T1000 (cell line): ENCODE measurements at places on chromosomes 5 and 9.

- DNase-seq, result no peak
These were observed 1.4 kb upstream of the HSDL2 start for GRCh38 chr9:112378328-112379176.

DNA sequence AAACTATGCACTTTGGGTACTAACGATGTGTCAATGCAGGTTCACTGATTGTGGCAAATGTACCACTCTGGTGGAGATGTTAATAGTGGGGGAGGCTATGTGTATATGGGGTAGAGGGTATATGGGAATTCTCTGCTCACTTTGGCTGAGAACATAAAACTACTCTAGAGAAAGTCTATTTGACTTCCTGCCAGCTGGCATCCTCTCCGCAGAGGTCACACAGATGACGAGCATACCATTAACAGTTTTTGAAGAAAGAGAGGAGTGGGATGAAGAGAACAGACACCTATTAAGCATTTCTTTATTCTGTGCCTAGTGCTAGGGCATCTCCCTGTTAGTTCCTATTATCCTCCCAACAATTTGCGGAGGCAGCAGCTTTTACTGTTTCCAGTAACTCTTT lies 58.4 kb upstream of the TRIM32 start:
- DNase-seq, result no peak

- no peak for DNase-seq
These were observed 32.4 kb upstream of the CEP120 start for GRCh38 chr5:123455640-123456039.

DNA sequence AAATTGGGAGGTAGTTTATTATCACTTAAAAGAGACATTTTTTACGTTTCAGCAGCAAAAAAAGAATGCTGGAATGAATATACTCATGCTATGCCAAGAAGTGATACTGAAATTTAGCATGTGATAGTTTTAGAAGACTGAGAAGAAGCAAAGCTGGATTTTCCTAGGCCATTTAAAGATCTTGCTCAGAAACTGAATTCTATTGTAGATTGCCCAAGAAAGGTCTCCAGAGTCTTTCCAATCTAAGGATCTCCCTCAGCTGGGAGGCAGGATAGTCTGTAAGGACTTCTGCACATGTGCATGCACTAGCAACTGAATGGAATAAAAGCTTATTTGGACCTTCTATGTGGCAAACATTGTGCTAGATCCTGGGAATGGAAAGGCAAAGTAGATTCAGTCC lies 334.5 kb downstream of the DTWD2 start:
- no peak for DNase-seq

DNA sequence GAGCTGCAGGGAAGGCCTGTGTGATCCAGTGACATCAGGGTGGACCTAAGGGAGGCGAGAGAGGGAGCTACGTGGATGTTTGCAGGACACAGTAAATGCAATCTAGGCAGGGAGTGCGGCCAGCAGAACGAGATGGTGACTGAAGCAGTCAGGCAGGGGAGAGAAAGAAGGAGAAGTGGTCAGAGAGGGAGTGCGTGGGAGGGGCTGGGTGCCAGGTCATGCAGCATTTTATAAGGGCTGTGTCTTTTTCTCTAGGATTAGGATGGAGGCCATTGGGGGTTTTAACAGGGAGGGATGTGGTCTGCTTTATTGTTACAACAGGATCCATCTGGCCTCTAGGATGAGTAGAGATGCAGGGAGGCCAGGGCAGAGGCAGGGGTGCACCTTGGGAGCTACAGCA lies 80.4 kb downstream of the DCP2 start:
- no peak for DNase-seq

DNA sequence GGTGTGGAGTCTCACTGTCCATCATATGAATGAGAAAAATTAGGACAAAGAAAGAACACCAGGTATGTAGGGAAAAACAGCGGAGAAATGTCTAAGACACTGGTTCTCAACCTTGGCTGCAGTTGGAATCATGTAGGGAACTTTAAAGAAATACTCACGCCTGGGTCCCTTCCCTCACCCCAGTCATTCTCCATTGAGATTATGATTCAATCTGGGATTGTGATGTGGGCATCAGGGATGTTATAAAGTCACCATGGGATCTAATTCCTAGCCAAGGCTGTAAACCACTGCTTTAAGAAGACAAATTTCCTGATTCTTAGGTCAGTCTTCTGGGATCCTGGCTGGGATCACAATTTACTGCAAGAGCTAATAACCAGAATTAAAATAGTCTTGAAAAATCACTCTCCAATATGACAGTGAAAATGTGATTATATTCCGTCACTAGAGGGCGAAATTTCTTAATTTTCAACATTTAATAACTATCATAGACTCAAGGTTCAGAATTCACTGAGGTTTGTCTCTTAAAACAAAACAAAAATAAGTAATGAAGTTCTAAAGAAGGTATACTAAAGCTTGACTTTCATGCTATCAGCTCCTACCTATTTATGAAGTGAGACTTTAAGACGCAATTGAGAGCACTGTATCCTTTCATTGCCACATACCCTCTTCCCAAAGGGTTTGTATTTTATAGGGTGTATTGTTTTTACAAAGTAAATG lies 60.5 kb downstream of the GLDC start:
- DNase-seq, result no peak

DNA sequence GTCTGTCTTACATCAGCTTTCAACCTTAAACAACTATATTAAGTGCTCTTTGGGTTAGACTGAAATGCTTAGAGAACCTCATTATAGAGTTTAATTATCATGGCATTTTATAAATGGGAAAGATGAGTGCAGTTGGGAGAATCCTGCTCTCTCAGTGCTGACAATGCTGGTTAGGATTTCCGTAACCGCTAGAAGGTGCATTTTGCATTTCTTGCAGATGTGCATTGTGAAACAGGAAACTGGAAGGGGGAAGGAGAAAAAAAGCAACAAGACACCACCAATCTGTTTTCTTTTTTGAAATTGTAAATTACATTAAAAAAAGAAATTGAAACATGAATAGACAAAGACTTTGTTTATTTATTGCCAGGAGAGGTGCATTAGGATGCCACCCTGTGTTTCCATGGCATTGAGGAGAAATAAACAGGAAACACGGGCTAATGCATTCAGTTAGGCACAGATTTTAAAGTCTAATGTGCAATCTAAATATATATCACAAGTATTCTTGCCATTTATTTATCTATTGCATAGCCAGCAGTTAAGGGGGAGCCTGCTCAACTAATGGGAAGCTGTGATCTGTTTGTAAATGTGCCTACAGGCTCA lies 478.9 kb downstream of the PSAT1 start:
- DNase-seq, result no peak

DNA sequence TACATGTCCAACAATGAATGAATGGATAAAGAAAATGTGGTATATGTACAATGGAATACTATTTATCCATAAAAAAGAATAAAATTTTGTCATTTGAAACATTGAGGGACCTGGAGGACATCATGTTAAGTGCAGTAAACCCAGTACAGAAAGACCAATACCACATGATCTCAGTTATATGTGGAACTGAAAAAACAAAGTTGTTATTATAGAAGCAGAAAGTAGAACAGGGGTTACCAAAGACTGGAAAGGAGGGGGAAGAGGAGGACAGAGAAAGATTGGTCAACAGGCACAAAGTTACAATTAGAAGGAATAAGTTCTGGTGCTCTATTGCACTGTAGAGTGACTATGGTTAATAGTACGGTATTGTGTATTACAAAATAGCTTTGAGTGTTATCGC lies 233.8 kb downstream of the SEMA6A start:
- no peak for DNase-seq

GRCh38 chr5:71697967-71698366 lies 21.1 kb upstream of the CARTPT start:
- no peak for DNase-seq

GRCh38 chr9:106420511-106420944 lies 442.4 kb upstream of the ZNF462 start:
- DNase-seq, result peak; percentile 58

- DNase-seq, result no peak
These were observed 1242.3 kb upstream of the WWC1 start for GRCh38 chr5:167049043-167049663.

- DNase-seq, result no peak
These were observed 2.8 kb downstream of the RXRA start for GRCh38 chr9:134328841-134329575.

GRCh38 chr9:87122947-87123685 lies 175.8 kb upstream of the GAS1 start:
- no peak for DNase-seq

DNA sequence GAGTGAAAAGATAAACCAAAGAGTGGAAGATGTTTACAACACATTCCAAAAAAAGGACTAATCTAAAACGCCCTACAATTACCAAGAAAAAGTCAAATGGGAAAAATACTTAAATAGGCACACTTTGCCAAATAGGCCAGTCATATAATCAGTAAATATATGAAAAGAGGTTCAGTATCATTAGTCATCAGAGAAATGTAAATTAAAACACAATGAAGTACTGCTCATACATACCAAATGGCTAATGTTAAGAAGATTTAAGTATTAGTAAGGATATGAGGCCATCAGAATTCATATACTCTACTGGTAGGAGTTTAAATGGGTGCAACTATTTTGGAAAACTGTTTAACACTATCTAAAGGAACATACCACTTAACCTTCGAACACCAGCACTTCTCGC lies 47.6 kb downstream of the ZDHHC21 start:
- no peak for DNase-seq

DNA sequence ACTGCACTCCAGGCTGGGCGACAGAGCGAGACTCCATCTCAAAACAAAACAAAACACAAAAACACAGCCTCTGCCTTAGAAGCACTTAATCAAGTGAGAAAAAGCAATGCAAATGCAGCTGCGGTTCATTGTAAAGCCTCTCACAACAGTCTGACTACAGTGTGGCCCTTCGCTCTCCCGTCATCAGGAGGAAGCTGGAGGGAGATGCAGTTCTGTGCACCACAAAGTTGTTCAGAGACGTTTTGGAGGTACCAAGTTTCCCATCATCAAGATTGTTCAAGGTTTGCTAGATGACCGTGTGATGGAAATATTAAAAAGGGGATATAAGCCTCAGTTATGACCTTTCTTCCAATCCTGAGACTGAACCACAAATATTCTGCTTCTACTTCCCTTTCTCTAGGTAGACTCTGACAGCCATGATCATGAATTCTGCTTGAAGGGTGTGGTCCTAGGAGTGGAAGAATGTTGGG lies 40.9 kb downstream of the SEC61B start:
- DNase-seq, result no peak

DNA sequence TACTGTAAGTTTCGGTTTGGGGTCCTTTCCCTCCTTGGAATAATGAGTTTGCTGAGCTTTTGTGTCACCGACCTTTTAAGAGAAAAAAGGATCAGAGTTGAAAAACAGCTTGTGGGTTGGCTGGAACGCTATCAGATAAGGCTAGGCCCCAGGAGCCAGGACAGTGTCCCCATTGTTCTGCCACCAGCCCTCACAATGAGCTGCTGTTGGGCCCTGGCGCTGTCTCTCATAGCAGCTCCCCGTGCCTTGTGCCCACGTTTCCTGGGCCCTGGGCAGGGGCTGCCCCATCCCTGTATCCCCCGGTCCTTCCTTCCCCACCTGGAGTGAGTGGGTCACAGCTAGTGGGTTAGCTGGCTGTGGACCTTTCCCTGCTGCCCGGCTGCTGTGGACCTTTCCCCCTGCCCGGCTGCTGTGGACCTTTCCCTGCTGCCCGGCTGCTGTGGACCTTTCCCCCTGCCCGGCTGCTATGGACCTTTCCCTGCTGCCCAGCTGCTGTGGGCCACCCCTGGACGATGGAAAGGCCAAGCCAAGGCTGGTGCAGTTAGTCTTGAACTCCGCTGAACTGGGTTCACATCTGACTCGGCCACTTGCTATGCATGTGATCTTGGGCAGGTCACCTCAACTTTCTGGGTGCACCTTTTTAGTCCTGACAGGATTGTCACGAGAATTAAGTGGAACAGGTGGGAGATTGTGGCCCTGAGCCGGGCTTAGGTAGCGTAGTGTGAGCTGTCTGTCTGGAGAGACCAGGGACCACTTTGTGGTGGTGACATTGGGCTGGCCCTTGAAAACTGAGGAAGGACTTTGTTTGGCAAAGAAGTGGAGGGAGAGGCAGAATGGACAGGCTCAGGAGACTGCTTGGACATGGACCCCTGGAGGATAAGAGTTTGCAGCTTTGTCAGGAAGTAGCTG lies 99.5 kb downstream of the DAB2IP start:
- DNase-seq, result no peak

DNA sequence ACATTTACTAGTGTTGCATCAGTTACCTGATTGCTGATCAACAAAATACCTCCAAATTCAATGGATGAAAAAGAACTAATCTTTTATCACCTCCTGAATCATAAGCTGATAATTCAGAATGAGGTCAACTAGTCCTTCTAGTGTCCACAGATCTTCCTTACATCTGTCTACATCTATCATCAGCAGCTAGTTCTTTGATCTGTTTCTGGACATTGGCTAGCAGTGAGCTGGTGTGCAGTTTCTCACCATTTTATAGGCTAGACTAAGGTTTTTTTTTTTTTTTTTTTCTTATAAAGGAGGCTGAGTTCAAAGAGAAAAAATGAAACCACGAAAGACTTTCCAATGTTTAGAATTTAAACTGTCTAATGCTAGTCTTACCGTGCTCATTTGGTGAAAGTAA lies 534.3 kb upstream of the ST8SIA4 start:
- no peak for DNase-seq

- no peak for DNase-seq
These were observed 5.0 kb downstream of the DMRT3 start for GRCh38 chr9:981491-981898.

DNA sequence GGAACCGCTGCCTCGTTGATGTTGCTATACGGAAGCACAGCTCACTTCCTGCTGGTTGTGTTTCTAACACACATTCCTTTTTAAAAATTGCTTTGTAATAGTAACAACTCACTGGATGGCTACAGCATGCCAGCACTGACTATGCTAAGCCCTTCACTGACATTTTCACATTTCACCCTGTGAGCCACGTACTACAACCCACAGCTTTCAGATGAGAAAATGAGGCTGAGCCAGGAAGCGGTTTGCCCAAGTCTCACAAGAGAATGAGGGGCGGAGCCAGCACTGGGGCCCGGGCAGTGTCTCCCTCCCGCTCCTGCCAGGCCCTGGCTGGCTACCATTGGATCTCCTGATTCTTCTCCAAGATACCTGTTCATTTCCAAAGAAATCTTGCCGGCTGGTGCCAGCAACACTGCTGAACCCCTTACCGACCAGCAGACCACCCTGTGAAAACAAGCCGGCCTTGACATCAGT lies 38.3 kb downstream of the FAM78A start:
- DNase-seq, result no peak

GRCh38 chr9:128786681-128787601 lies at the start of gene TBC1D13:
Gene TBC1D13, plus strand, starts transcription at chr9:128787253. Its CDS starts 101 bp downstream, at chr9:128787354.
- DNase-seq, result peak; percentile 75

DNA sequence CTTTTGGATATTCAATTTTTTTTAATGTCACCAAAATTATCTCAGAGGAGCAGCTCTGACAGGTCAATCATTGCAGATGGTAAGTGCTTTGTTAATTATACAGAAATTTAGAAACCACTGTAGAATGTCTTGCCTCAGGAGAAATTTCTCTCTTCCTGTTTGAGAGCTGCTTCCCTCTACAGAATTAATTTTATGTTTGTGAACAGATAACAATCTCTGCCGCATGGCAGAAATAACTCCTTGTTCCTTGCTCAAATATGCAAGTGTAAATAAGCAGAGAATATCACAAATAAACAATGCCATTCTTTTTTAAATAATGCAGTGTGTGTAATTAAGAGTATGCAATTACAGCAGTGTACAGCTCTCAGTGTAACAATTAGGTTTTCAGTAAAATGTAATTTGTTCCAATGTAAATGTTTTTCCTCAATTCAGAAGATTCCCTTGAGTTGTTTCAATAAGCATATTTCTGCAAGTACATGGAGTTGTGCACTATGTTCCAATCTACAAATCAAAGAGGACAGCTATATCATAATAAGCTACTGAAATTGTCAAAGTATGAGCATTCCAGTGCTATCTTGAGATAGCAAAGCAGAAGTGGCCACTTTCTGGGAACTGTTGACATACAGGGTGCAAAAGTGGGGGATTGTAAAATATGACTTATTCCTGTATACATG lies 1012.8 kb downstream of the MAT2B start:
- DNase-seq, result no peak
